ENCODE measurements at places on chromosomes 2 and 18.

DNA sequence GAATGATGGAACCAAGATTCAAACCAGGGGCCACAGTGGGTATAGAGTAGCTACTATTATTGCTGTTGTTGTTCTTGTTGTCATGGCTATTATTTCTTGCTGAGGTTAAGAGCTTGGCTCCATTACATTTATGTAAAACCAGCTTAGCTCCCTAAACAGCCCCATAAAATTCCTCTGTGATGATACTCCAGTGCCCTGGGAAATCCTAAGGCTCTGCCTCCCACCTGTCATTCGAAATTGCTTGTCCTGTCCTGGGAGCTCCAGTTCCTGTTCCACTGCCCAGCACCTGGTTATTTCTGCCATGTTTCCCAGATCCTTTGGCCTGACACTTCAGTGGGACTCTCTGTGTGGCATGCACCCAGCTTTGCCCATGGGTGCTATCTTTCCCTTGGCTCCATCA, 27.8 kb upstream of the NCOA1 start:
- no peak for DNase-seq

GRCh38 chr2:121236650-121237180, 48.3 kb downstream of the TFCP2L1 start:
- no peak for DNase-seq

GRCh38 chr2:85327160-85327821, 498 bp downstream of the TGOLN2 start:
- no peak for DNase-seq

DNA sequence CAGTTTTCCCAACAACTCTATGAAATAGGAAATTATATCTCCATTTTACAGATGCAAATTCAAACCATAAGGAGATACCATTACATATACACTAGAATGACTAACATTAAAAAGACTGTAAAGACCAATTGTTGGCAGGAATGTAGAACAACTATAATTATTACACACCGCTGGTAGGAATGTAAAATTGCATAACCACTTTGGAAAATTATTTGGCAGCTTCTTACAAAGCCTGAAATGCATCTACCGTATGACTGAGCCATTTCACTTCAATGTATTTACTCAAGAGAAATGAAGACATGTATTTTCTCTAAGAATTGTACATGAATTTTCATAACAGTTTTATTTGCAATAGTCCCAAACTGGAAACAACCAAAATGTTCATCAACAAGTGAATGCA, 189.1 kb upstream of the BCL2L11 start:
- DNase-seq, result no peak

DNA sequence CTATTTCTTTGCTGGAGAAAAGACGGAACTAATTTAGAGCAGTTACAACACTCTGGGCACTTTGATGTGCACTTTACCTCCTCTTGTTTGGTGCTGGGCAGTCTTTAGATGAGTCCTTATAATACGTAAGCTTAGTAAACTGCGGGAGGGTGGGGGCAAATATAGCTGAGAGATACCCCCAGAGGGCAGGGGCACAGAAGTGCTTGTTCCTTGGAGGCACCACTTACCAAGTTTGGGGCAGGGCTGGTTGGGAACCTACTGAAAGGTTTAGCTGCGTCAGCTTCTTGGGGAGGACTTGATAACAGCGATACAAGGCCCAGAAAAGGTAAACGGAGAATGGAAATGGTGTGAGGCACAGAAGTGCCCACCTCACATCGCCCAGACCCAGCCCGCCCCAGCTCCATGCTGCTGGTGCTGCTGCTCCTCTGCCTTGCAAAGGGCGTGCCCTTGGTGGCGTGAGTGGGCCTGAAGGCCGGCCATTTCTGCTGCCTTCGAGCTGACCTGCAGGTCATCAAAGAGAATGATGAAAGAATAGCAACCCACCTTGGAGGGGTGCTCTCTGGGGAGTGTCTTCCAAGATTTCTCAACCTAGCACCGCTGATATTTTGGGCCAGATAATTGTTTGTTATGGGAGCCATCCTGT, 128.2 kb upstream of the EML6 start:
- DNase-seq, result no peak

DNA sequence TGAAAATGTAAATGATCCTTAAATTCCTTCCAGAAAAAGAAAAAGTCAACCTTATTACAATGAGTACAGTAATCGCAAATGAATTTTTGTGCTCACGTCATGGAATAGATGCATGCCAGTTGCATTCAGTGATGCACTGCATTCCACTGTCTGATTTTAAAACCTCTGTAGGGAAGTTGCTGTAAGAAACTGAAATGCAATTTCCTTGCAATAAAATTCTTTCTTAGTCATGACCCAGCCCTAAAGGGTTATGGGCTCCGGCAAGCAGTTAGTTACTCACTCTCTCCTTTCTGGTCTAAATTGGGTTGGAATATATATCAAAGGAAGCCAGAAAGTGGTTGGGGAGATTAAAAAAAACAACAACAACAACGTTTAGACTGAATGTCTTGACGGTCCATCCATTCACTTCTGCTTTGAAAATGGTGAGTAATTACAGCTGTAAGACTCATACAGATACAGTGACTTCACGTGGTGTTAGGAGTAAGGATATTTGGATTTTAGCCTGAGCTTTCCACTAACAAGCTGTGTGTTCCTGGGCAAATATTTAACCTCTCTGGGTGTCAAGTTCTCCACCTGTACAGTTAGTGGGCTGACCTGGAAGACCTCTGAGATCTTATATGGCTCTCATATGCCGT, 8.6 kb upstream of the RND3 start:
- DNase-seq, result no peak

DNA sequence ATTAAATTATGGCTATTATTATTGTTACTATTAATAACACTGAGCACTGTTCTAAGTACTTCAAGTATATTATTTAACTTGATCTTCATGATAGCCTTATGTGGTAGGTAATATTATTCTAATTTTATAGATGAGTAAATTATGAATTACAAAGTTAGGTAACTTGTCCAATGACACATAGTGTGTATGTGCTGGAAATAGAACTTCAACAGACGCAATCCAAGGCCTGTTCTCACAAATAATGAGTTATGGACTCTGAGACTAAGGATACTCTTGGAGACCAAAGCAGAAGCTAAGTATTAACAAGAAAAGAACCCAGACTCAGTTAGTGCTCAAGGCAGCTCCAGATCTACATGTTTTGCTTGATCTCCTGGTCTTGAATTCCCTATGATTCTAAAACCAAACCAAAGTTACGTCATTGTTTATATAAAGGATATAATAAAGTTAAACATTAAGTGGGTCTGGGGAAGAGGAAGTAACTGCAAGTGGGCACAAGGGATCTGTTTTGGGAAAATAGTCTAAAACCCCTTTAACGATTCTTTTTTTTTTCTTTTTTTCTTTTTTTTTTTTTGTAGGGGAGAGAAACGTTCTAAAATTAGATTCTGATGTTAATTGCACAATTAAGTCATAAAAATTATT, 211.3 kb downstream of the ERBB4 start:
- DNase-seq, result no peak

GRCh38 chr2:1864981-1865421, 120.7 kb upstream of the PXDN start:
- no peak for DNase-seq

DNA sequence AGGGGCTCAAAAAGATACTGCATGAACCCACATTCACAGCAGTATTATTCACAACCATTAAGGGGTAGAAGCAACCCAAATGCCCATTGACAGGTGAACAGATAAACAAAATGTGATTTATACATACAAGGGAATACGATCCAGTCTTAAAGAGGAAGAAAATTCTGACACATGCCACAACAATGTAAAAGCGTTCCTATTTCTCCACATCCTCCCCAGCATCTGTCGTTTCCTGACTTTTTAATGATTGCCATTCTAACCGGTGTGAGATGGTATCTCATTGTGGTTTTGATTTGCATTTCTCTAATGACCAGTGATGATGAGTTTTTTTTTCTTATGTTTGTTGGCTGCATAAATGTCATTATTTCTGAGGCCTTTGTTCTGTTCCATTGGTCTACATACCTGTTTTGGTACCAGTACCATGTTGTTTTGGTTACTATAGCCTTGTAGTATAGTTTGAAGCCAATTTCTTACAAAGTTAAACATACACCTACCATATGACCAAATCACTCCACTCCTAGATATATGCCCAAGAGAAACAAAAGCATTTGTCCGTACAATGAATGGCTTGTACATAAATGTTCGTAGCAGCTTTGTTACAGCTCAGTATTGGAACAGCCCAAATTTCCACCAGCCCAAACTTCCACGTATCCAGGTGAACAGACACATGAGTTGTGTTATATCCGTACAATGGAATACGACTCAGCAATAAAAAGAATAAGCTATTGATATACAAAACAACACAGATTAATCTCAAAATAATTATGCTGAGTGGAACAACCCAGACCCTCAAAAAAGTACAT, 85.1 kb downstream of the TMEM131 start:
- DNase-seq, result no peak

- DNase-seq, result no peak
Measured at GRCh38 chr18:60038731-60039130, 138.9 kb downstream of the PMAIP1 start.

DNA sequence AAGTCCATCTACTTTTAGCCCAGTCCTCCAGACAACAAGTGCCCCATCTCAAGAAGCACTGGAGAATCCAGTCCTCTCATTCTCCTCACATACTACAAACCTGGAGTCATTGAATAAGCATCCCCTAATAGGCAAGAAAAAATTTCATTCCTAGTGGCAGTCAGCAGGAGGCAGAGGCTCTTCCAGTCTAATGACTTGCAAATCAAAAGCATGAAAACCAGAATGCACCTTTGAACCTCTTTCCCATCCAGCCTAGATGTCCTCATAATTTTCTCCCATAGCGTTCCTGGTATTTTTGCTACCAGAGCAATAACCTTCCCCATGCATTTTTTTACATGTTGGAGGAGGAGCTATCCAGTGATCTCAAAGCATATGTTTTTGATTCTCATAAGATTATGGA, 252.6 kb downstream of the TTC32 start:
- no peak for DNase-seq

- DNase-seq, result no peak
Measured at GRCh38 chr18:11872479-11873136, 21.4 kb downstream of the CHMP1B start.

GRCh38 chr2:120269816-120270215, 17.2 kb downstream of the RALB start:
- DNase-seq, result no peak

DNA sequence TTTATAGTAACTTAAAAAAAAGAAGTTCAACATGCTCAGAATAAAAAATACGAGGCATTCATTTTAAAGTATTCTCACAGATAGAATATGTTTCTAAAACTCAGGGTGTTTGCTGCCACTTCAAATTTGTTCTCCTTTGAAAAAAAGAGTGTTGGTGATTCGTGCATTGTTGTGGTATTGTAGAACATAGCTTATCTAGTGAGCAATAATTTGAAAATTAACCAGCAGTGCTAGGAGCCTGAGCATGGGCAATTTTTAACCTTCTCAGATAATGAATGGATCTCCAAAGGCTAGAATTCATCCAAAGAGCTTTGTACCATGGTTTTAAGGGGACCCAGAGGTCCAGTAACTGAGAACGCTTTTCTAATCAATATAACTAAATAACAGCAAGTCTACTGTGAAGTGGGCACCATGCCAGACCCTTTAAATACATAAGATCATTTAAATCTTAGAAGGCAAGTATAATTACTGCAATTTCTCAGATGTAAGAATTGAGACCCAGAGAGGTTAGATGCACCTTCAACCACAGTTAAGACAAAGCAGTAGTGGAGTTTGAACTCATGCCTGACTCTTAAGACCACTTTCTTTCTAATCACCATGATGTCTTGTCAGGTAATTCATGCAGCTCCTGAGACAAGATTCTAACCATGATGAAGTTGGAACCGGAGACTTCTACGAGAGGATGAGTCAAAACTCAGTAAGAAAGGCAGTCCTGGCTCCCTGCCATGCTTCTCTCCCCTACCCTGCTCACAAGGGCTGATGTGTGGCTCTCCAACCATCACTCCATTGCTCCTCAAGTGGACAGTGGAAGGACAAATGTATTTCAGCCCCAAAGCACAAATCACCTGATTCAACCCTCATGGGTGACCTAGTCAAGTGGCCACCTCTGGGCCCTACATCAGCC, 3.4 kb downstream of the CYRIA start:
- no peak for DNase-seq

GRCh38 chr2:146228466-146229058, 1616.3 kb upstream of the ACVR2A start:
- DNase-seq, result no peak

- DNase-seq, result no peak
Measured at GRCh38 chr18:13284330-13285027, 65.9 kb downstream of the LDLRAD4 start.

GRCh38 chr2:30232801-30233130, 1.4 kb downstream of the LBH start:
- no peak for DNase-seq

- no peak for DNase-seq
Measured at GRCh38 chr2:22734373-22735045, 650.5 kb upstream of the KLHL29 start.

GRCh38 chr2:191676790-191677645, 918 bp upstream of the NABP1 start:
- DNase-seq, result no peak

DNA sequence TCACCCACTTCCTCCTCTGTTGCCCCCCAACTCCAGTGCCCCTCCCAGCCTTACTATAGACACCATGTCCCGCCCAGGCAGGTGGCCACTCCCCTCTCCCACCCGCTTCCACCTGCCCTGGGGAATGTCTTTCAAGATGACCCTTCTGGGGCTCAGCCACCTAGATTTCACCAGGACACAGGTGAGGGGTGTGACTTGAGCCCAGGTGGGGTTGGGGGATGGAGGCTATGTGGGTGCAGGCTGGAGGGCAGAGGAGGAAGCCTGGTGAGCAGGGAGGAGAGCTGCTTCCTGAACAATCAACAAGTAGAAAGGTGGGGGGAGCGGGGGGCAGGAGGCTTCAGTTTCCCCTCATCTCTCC, 8.7 kb downstream of the ADRA2B start:
- peak; percentile 33 for DNase-seq

- DNase-seq, result no peak
Measured at GRCh38 chr18:48853588-48853987, 97.2 kb downstream of the SMAD7 start.

GRCh38 chr2:232538671-232539070, 821 bp upstream of the CHRNG start:
- DNase-seq, result no peak

DNA sequence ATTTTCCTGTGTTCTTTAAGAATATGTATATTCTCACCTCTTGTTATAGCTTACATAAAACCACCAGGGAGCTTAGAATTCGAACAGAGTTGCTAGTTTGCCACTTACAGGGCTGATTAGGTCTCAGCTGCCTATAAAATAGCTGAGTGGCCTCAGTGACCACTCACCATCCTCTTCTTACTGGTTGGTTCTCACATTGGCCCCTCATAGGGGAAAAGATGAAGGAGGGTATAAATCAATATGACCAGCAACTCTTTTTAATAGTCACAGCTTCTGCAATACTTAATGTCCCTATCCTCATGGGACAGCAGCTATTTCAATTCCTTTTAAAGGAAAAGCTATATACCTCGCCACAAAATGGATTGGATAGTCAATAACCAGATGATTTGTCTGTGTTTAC, 199.4 kb upstream of the CDH20 start:
- no peak for DNase-seq
